ENCODE measurements at places on chromosomes 2 and 18. TPM values are rescaled to one million over a fixed set of nuclear protein-coding genes. Genes with fewer than 3 reads are reported as not detected.

The SCN7A gene
- not detected for total RNA-seq

The IL36RN gene
- not detected for total RNA-seq

The FBXO15 gene
- 0.91 TPM for total RNA-seq

The IL1A gene
- 6.8 TPM for total RNA-seq

The PUS10 gene
- total RNA-seq = 7.4 TPM

The IL1RL2 gene
- not detected for total RNA-seq

The GPR39 gene
- total RNA-seq = not detected

The UGT1A5 gene
- total RNA-seq = not detected

The CNTNAP5 gene
- not detected for total RNA-seq

The AQP12B gene
- not detected for total RNA-seq

The EML6 gene
- 0.25 TPM for total RNA-seq

The PRKAG3 gene
- not detected for total RNA-seq

The AGAP1 gene
- total RNA-seq = 1.8 TPM

The CFLAR gene
- total RNA-seq = 268 TPM

The SPP2 gene
- total RNA-seq = not detected

The TTC39C gene
- total RNA-seq = 14.3 TPM

The CLEC4F gene
- total RNA-seq = not detected

The PROM2 gene
- 0.59 TPM for total RNA-seq

The TFCP2L1 gene
- total RNA-seq = not detected

The CFAP53 gene
- total RNA-seq = 0.51 TPM

The UGT1A3 gene
- not detected for total RNA-seq

The COL4A4 gene
- not detected for total RNA-seq

The TMEM198 gene
- 3.8 TPM for total RNA-seq

The TACR1 gene
- total RNA-seq = not detected

The SOWAHC gene
- total RNA-seq = 1.7 TPM

The PID1 gene
- not detected for total RNA-seq

The GREB1L gene
- not detected for total RNA-seq

The SCG2 gene
- total RNA-seq = 0.07 TPM

The TMEM163 gene
- 0.27 TPM for total RNA-seq

The KCNS3 gene
- total RNA-seq = 0.16 TPM

The TRIM54 gene
- 0.25 TPM for total RNA-seq

The CRACDL gene
- total RNA-seq = 0.55 TPM

The PCARE gene
- total RNA-seq = not detected

The ARHGAP28 gene
- total RNA-seq = not detected

The DARS1 gene
- 183 TPM for total RNA-seq

The ZNF638 gene
- 96.5 TPM for total RNA-seq

The SEMA4F gene
- 5.5 TPM for total RNA-seq

The ERFE gene
- 1.1 TPM for total RNA-seq

The GKN2 gene
- not detected for total RNA-seq

The SLC14A1 gene
- total RNA-seq = 6.0 TPM

All from activated T-helper 2 cell treated with anti-CD3 and anti-CD28 coated beads, Interferon-gamma antibody, Interleukin-2, Interleukin-4, amounts not matched to agents 10 μg/mL and 5 μg/mL and 100 μg/mL, durations not matched to agents 14 hours and 24 hours and 36 hours (primary cell).